ENCODE measurements at places on chromosomes 5 and 9. TPM values are rescaled to one million over a fixed set of nuclear protein-coding genes. Genes with fewer than 3 reads are reported as not detected.
A peak's percentile ranks its signal among the peaks of the same experiment; 100 is the strongest.

DNA sequence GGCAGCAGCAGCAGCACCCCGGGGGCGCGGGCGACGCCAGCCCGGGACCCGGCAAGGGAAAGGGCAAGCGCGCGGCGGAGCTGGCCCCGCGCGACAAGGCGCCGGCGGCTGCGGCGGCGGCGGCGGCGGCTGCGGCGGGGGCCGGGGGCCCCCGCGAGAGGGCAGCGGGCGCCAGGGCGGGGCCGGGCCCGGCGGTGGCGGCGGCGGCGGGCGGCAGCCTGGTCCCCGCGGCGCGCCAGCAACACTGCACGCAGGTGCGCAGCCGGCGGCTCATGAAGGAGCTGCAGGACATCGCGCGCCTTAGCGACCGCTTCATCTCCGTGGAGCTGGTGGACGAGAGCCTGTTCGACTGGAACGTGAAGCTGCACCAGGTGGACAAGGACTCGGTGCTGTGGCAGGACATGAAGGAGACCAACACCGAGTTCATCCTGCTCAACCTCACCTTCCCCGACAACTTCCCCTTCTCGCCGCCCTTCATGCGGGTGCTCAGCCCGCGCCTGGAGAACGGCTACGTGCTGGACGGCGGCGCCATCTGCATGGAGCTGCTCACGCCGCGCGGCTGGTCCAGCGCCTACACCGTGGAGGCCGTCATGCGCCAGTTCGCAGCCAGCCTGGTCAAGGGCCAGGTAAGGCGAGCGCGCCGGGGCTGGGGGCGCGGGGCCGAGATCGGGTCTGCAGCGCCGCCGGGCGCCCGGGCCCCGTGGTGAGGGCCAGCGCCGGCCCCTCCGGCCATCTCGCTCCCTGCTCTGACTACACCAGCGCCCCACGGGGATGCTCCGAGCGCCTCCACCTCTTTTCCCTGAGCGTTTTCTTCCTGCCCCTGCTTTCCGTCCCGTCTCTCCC is at the start of gene UBE2QL1:
Gene UBE2QL1, plus strand, starts transcription at position 238 of the 843 bp plus-strand sequence. Its CDS starts 35 bp downstream, at position 273.
- DNase-seq, result no peak

- peak; percentile 78 for DNase-seq
These were observed 7.8 kb upstream of the TGFBI start for GRCh38 chr5:136021016-136021405.

DNA sequence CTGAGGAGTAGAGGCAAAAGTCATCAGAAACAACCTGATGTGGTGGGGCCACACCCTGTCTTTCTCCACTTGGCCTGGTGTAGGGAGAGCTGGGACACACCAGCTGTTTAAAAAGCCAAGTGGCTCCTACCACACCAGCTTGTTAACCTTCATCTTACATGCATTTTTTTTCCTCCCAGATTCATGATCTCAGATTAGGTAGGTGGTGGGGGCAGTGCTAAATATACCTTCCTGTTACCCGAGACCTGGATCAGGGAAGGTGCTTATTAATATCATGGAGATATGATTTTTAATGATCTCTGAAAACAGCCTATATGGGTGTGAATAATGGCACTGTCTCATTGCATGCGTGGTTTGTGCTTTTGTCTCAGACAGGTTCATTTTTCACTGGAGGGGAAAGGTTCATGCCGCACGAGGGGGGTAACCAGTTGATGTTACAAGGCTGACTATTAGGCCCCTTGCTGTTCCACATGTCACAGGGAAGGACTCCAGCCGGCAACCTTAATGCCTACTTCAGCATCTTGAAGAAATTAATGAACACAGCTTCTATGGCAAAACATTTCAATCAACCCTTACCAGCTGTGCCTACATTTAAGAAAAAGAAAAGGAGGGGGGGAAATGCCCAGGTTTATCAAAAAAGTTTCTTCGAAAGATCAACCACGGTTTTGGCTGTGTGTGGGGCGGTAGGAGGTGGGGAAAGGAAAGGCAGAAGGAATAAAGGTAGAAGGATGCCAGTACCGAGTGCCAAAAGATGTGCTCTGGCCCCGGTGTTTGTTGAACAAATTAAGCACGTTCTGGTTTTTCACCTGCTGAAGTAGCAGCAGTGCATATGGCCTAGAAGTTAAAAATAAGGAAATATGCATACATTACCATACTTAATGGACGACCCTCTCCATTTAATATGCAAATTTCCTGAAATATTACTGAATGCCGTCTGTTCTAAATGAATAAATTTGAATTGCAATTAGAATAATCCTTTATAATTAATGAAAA is 185.4 kb downstream of the EBF1 start:
- DNase-seq, result no peak

DNA sequence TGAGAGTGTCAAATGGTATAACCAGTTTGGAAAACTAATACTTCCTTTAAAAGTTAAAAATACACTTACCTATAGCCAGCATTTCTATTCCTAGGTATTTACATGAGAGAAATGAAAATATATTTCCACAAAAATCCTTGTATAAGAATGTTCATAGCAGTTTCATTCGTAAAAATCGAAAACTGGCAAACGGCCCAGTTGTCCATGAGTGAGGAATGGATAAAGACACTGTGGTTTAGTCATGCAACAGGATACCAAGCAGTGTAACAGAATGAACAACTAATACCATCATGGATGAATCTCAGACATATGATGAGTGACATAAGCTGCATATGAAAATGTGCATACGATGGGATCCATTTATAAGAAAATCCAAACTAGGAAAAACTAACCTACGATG is 136.7 kb downstream of the MACROH2A1 start:
- DNase-seq, result no peak

GRCh38 chr5:72151646-72152045 is 44.4 kb downstream of the MAP1B start:
- DNase-seq, result no peak

GRCh38 chr5:172007175-172008110 is 1.0 kb upstream of the FBXW11 start:
- DNase-seq, result peak; percentile 39

DNA sequence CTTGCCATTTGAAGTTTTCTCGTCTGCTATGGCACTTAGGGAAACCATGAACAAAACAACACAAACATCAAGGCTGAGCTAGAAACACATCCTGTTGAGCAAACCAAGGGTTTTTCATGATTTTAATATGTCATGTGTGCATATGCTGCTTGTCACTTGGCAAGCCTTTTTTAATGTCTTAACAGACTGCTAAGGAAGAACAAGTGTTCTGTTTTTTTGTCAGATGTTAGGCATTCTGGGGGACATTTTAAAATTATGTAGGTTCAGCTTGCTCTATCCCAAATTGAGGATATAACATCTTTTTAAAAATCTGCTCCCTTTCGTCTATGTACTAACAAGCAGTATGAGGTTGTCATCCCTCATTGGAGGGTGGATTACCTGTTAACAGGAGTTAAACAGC is 150.3 kb downstream of the HTR1A start:
- DNase-seq, result no peak

GRCh38 chr5:78530342-78531096 is 118.1 kb downstream of the LHFPL2 start:
- DNase-seq, result peak; percentile 99

- DNase-seq, result no peak
These were observed 183.1 kb upstream of the S1PR3 start for GRCh38 chr9:88808019-88808656.

Gene FAM200C
- 6.7 TPM for total RNA-seq

Gene IFNA8
- not detected for total RNA-seq

Gene ERP44
- 16.1 TPM for total RNA-seq
